ENCODE measurements at places on chromosomes 4 and X. TPM values are rescaled to one million over a fixed set of nuclear protein-coding genes. Genes with fewer than 3 reads are reported as not detected.

HSFX4 gene
- polyA plus RNA-seq: not detected

MGAT4D gene
- polyA plus RNA-seq: not detected

SLITRK2 gene
- polyA plus RNA-seq: 0.48 TPM

ZFYVE28 gene
- 8.4 TPM for polyA plus RNA-seq

RBMXL3 gene
- not detected for polyA plus RNA-seq

RAP1GDS1 gene
- polyA plus RNA-seq: 25.9 TPM

ETDC gene
- not detected for polyA plus RNA-seq

GRCh38 chr4:94889523-94889922 is 131.8 kb downstream of the BMPR1B start:
- no peak for DNase-seq

GRCh38 chr4:91147067-91147466 is 1019.9 kb downstream of the CCSER1 start:
- DNase-seq: no peak

- no peak for DNase-seq
Measured at GRCh38 chr4:26459756-26460530, 30.3 kb downstream of the CCKAR start.

- DNase-seq: no peak
Measured at GRCh38 chr4:38290366-38290765, 330.2 kb downstream of the PTTG2 start.

DNA sequence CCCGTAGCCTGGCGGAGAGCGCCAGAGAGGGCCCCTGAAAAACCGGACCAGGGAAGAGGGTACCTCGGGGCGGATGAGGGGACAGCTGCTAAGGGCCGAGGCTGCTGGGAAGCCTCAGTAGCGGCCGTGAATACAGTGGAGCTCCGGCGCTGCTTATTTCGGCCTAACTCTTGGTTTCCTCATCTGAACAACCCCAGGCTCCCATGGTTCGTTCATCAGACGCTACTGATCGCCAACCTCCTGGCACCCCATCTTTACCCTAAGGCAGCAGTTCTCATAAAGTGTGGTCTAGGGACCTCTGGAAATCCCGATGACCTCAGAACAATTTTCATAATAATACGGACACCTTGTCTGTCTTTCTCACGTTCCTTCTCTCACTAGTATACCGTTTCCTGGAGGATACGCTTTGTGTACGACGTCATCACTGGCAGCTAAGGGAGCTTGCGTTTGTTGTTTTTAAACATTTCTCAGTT is 645 bp upstream of the RAB28 start:
- peak; percentile 29 for DNase-seq

GRCh38 chr4:40300371-40301162 is 34.6 kb upstream of the CHRNA9 start:
- DNase-seq: no peak

GRCh38 chrX:19883878-19884277 is 3.5 kb downstream of the SH3KBP1 start:
- DNase-seq: no peak

GRCh38 chr4:154973244-154974035 is 192.4 kb downstream of the RBM46 start:
- DNase-seq: no peak

DNA sequence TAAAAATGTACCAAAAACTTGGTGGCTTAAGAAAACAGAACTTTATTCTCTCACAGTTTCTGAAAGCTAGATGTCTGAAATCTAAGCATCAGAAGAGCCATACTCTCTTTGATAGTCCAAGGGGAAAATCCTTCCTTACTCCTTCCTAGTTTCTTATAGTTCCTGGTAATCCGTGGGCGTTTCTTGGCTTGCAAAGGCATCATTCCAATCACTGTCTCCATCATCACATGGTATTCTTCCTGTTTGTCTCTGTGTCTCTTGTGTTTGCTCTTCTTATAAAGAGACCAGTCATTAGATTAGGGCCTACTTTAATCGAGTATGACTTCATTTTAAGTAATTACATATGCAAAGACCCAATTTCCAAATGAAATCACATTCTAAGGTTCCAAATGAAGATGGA is 118.9 kb upstream of the FSTL5 start:
- no peak for DNase-seq

- no peak for DNase-seq
Measured at GRCh38 chr4:106329041-106329618, 12.8 kb downstream of the AIMP1 start.

DNA sequence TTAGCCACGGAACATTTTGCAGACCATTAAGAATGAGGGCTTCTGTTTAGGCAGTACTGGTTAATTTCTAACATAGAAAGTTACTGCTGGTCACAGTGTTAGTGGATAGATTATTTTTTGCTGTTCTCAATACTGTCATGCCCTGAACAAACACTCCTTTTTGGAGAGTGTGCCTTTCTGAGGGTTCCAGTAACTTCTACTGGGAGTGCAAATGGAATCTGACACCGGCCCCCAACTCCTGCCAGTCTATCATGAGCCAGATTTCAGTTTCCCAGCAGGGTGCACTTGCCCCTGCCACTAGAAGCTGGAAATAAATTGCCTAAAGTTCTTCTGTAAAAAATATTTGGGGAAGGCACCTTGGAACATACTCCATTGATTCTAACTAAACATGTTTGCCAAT is 224.4 kb upstream of the GPC4 start:
- DNase-seq: no peak

DNA sequence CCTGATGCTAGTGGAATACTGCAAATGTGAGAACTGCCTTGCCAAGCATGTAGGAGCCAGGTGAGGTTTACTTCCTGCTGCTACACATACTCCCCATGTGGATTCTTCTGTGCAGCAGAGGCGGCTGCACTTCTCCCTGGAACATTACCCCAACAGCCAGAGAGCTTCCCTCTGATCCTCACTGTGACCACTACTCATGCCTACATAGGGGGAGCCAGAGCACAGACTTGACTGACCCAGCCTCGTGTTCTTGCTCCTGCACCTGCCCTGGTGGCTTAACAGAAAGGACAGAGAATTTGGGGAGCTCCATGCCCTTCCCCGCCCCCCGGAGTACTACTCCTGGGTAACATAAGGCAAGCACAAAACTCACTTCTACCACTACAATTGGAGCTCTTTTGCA is 38.4 kb downstream of the UGT2A2 start:
- no peak for DNase-seq

DNA sequence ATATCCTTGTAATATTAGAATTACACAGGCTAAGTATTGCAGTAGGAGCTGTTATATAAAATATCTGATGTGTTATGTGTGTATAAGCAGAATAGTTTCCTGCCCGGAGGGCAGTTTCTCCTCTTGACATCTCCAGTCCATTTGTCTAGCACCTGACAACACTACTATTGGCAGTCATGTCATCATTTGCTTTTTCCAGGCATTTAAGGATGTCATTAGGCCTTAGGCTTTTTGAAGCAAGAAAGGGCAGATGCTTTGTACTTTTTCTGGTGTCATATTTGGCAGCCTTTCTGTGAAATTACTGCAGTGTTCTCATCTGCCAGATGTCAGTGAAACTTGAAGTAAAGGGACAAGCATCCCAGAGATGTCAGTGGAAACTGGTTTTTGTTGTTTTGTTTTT is 2017.6 kb upstream of the IGFBP7 start:
- DNase-seq: no peak

DNA sequence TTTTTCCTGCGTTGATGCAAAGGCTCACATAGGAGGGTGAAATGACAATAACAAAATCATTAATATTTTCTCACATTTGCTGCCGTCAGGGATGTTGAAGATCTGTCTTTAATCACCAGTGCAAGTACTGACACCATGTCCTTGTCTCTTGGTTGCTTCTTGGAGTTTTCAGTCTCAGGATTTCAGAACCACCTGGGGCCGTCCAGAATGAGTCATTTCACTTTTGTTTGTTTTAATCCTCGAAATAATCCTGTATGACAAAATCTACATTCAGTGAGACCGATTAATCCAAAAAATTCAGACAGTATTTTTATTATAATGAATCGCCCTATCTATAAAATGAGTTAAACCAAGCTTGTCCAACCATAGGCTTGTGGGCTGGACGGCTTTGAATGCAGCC is 47.2 kb downstream of the NEIL3 start:
- DNase-seq: no peak

GRCh38 chrX:139936259-139936658 is 3.4 kb upstream of the ATP11C start:
- DNase-seq: no peak

GRCh38 chrX:125387945-125388344 is 68.3 kb downstream of the TEX13C start:
- no peak for DNase-seq

DNA sequence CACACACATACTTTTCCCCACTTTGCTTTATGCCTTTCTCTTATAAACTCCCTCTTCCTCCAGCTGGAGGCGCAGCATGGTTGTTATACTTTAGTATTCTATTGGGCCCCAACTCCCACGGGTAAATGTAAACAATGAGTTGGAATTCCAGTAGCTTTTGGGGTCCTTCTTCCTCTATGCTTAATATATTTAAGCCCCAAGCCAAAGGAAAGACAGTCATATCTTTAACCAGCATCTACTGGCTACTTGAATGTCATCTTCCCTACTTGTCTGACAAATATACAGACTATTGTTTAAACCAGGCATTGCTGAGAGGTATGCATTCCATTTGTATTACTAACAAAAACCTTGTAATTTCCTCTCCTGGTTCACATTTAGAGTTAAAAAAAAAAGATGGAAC is 72.9 kb downstream of the WDR19 start:
- DNase-seq: no peak

- no peak for DNase-seq
Measured at GRCh38 chrX:11419102-11419501, 125.9 kb downstream of the AMELX start.

- DNase-seq: no peak
Measured at GRCh38 chr4:56787380-56787779, 34.1 kb downstream of the SPINK2 start.

DNA sequence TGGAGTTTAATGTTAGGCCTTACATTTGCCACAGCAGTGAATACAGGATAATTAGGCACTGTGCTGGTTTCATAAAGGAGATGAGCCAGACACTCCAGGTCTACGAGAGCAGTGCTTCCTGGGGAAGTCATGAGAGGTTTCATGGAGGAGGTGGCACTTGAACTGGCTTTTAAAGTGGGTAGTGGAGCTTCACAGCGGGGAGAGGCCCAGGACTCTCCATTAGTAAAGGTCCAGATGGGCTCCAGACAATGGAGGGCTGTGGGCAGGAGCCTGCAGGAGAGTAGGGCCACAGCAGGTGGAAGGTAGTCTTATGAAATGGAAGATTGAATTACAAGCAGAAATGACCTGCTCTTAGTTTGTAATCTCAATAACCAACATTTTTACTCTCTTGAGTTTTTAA is 29.0 kb downstream of the CLDN22 start:
- DNase-seq: no peak

DNA sequence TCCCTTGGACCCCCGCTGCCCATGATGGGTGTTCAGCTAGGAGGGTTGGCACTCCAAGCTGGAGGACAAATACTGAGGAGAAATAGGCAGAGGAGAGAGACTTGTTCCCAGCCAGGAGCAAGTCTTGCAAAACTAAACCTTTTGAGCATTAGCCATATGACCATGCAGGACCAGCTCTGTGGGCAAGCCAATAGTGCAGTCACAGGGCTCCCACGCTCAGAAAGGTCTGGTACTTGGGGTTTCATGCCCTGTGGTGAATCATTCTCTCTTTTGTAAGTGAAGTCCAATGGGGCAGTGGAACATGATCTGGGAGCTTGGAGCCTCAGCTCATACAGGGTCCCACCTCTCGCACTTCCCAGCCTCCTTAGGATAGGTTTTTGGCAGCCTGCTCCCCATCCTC is 300.9 kb downstream of the BCOR start:
- DNase-seq: no peak

- DNase-seq: no peak
Measured at GRCh38 chr4:14087459-14087858, 459.9 kb upstream of the BOD1L1 start.

DNA sequence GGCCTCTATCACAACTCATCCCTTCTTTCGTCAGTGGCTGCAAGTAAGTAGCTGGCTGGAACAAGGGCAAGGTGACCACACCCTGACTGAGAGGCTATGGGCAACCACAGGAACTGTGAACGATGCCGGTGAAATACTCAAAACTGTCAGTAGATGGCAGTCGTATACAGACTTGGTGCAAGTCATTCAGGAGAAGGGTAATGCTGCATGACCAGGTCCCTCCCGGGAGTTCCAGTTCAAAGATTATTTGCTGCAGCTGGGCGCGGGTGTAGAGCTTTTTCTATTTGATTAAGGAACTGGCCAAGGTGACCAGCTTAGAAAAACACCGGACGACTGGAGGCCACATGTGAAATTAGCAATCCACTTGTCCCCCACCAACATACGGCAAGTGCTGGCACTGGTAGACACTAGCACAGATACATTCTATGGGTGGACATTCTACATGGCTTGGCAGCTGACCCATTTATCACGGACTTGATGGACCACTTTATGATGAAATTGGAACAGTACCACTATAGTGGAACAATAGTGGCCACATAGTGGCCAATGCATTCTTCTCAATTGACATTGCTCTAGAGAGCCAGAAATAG is 726.6 kb downstream of the TRAM1L1 start:
- DNase-seq: no peak

- no peak for DNase-seq
Measured at GRCh38 chr4:43932448-43932847, 516.2 kb downstream of the KCTD8 start.
